IMR-90 (cell line): ENCODE measurements at places on chromosomes 7 and 10. TPM values are rescaled to one million over a fixed set of nuclear protein-coding genes. Genes with fewer than 3 reads are reported as not detected.

Gene FGL2
- 0.56 and 1.3 TPM in 2 replicates for total RNA-seq

Gene LRRN3
- total RNA-seq: 15.2 and 15.8 TPM in 2 replicates

Gene PSD
- 1.4 and 2.0 TPM in 2 replicates for total RNA-seq

Gene GOLGA7B
- total RNA-seq: not detected in 2 replicates

Gene INMT
- total RNA-seq: 1.7 and 2.2 TPM in 2 replicates

Gene FAM25C
- total RNA-seq: not detected in 2 replicates

Gene CPVL
- total RNA-seq: not detected in 2 replicates

Gene PAPOLB
- total RNA-seq: under 0.01 TPM in 2 replicates

Gene MKX
- total RNA-seq: 0.28 and 0.36 TPM in 2 replicates

Gene ZNF853
- total RNA-seq: 3.3 and 3.4 TPM in 2 replicates

Gene PIK3CG
- total RNA-seq: under 0.01 TPM in 2 replicates

DNA sequence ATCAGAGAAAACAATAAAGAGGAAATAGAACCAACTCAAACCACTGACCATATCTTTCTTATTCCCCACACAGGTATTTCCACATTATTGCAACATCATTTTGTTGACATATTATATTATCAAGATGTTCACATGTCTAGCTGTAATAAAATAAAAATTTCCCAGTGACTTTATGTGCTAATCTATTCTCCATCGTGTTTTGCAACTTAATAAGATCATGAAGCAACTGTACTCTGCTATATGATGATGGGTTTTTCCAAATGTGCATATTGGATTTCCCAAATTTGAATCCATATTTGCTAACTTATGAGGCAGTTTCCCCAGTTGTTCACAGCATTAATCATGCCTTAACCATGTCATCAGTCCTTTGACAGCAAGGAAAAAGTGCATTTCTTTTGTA is 127.8 kb downstream of the ITGB8 start:
- no peak overlapping the region for H3K27ac ChIP-seq
- no peak overlapping the region for H3K4me3 ChIP-seq
- H3K27me3 ChIP-seq: no peaks in the 10 kb centered on the region
- H3K4me1 ChIP-seq: no peaks in the 10 kb centered on the region

GRCh38 chr7:93558705-93559614 is 15.6 kb downstream of the CALCR start:
- no peak overlapping the region for H3K4me3 ChIP-seq
- DNase-seq: no peak
- H3K27me3 ChIP-seq: no peaks in the 10 kb centered on the region; the same call in 1 of the 2 replicates
- H3K4me1 ChIP-seq: no peaks in the 10 kb centered on the region
- H3K27ac ChIP-seq: no peak overlapping the region

DNA sequence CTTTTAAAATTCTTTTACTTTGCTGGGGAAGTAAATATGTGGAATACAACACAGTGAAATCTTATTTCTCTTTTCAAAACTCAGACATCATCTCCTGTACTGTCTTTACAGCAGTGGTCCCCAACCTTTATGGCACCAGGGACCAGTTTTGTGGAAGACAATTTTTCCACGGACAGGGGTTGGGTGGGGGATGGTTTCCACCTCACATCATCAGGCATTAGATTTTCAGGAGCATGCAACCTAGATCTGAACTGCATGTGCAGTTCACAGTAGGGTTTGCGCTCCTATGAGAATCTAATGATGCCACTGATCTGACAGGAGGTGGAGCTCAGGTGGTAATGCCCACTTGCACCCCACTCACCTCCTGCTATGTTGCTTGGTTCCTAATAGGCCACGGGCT is 12.2 kb downstream of the TMEM60 start:
- no peak overlapping the region for H3K4me3 ChIP-seq
- peaks cover 3% of the 10 kb centered on the region; the same call in 1 of the 2 replicates for H3K36me3 ChIP-seq
- no peak for DNase-seq
- H3K27me3 ChIP-seq: no peaks in the 10 kb centered on the region

GRCh38 chr10:133030781-133031180 is 56.9 kb upstream of the ADGRA1 start:
- H3K4me3 ChIP-seq: no peak overlapping the region
- H3K27ac ChIP-seq: no peak overlapping the region
- H3K27me3 ChIP-seq: peaks cover 9% of the 10 kb centered on the region
- no peaks in the 10 kb centered on the region for H3K4me1 ChIP-seq

DNA sequence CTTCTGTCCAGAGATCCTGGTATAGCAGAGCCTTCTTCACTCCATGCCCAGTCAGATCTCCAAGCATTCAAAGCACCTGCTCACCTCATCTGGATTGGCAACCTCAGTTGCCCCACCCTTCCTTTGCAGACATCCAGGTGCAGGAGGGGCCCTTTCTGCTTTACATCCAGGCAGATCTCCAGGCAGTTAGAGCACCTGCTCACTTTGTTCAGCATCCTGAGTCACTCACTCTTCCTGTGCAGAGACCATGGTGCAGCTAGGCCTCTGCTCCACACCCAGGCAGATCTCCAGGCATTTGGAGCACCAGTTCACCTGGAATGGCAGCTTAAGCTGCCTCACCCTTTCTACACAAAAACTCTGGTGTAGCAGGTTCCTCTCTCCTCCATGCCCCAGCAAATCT is 153.1 kb downstream of the CDK14 start:
- DNase-seq: no peak
- no peaks in the 10 kb centered on the region for H3K27me3 ChIP-seq
- H3K36me3 ChIP-seq: no peaks in the 10 kb centered on the region
- H3K4me1 ChIP-seq: no peaks in the 10 kb centered on the region; the same call in 1 of the 2 replicates

GRCh38 chr10:5046410-5046809 is 42.8 kb upstream of the AKR1C2 start:
- no peaks in the 10 kb centered on the region for H3K27me3 ChIP-seq
- H3K27ac ChIP-seq: no peak overlapping the region
- H3K4me3 ChIP-seq: no peak overlapping the region
- DNase-seq: no peak
- H3K36me3 ChIP-seq: no peaks in the 10 kb centered on the region
- H3K4me1 ChIP-seq: no peaks in the 10 kb centered on the region

DNA sequence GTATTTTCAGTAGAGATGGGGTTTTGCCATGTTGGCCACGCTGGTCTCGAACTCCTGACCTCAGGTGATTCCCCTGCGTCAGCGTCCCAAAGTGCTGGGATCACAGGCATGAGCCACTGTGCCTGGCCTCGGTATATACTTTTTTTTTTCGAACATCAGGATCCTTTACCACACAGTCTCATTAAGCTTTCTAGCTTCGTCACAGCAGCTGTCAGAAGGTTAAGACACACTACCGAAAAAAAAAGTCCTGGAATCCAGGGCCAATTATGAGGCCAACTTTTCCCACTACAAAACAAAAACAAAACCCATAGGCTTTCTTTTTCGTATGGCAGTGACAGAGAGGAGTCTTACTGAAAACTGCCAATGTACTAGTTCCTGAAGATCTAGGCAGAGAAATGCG is 30.7 kb downstream of the ZC3HC1 start:
- H3K4me3 ChIP-seq: no peak overlapping the region
- DNase-seq: no peak
- no peaks in the 10 kb centered on the region for H3K27me3 ChIP-seq
- H3K27ac ChIP-seq: no peak overlapping the region
- H3K36me3 ChIP-seq: peaks cover 36% of the 10 kb centered on the region

DNA sequence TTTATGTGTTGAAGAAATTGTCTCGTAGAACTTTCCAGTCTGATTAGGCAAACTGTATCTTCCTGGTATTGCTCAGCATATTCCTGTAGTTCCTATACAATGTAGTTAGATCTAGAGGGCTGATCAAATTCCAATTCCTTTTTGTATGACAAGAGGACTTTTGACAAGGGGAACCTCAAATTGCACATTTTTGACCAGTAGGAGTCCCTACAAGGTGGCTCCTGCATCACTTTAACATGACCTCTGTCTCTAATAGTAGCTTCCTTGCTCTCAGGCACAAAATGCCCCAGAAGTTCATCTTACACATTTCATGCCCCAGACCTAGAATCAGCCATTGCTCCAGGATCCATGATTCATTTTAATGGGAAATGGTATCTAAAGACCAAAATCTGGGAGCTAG is 18.7 kb downstream of the HERPUD2 start:
- DNase-seq: no peak
- H3K36me3 ChIP-seq: no peaks in the 10 kb centered on the region
- H3K4me3 ChIP-seq: no peak overlapping the region
- no peaks in the 10 kb centered on the region for H3K27me3 ChIP-seq

- no peaks in the 10 kb centered on the region for H3K36me3 ChIP-seq
- no peak overlapping the region for H3K27ac ChIP-seq
- H3K27me3 ChIP-seq: no peaks in the 10 kb centered on the region
- DNase-seq: no peak
Measured at GRCh38 chr10:74794531-74794930, 31.9 kb upstream of the KAT6B start.

GRCh38 chr10:69345402-69345801 is 67.1 kb downstream of the HK1 start:
- H3K27me3 ChIP-seq: no peaks in the 10 kb centered on the region
- DNase-seq: no peak
- H3K4me1 ChIP-seq: peaks cover 9% of the 10 kb centered on the region
- H3K36me3 ChIP-seq: peaks cover 20% of the 10 kb centered on the region

GRCh38 chr10:110260746-110261477 is 43.8 kb downstream of the SMNDC1 start:
- no peaks in the 10 kb centered on the region for H3K36me3 ChIP-seq
- H3K27ac ChIP-seq: no peak overlapping the region

DNA sequence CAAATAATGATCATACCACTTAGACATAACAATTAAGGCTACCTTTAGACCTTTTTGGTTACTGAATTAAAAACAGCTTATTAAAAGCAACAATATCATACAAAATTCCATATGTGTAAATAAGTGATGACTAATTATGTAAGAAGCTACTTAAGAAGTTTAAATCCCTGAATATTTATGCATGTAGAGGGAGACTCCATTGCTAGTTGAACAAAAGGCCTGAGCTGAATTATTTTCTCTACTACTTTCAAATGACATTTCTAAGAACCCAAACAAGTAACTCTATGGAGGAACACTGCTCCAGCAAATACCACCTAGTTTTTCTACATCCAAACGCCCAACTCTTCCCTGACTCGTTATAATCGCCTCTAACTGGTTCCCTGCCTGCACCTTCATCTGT is 31.5 kb downstream of the EPC1 start:
- peaks cover 3% of the 10 kb centered on the region for H3K36me3 ChIP-seq
- peaks cover 11% of the 10 kb centered on the region for H3K4me1 ChIP-seq
- H3K27ac ChIP-seq: no peak overlapping the region
- no peak overlapping the region for H3K4me3 ChIP-seq
- no peaks in the 10 kb centered on the region for H3K27me3 ChIP-seq
- DNase-seq: no peak

GRCh38 chr10:93216341-93216985 is 142.8 kb downstream of the CYP26A1 start:
- DNase-seq: no peak
- H3K4me1 ChIP-seq: no peaks in the 10 kb centered on the region
- peaks cover 21% of the 10 kb centered on the region for H3K27me3 ChIP-seq
- H3K4me3 ChIP-seq: no peak overlapping the region
- no peak overlapping the region for H3K27ac ChIP-seq

DNA sequence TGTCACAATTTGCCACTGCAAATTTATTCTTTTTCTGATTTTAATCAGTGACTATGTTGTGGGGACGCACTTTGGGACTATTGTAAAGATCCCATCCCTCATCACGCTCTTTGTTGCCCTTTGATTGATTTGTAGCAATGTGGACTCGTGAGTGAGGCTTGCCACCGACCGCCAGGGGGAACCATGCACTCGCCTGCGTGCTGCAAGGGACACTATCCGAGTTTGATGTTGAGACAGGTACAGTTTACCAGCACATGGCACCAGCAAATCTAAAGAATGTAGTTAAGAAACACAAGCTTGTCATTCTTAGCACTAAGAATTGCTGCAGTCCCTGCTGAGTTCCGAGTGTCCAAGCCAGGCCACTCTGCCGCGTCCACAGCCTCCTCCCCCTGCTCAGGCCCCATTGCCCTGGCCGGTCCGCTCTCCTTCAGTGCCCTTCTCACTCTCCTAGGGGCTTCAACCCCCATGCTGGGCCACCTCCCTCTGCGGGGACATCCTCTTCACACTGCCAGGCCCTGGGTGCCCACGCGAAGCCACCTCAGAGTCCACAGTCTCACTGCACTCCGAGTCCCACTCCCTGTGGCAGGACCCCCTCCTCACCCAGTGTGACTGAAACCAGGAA is 2.0 kb upstream of the SFTPA2 start:
- H3K27me3 ChIP-seq: peaks cover 12% of the 10 kb centered on the region
- peak; percentile 54 for DNase-seq
- H3K36me3 ChIP-seq: no peaks in the 10 kb centered on the region
- no peak overlapping the region for H3K4me3 ChIP-seq
- no peaks in the 10 kb centered on the region for H3K4me1 ChIP-seq
- no peak overlapping the region for H3K27ac ChIP-seq

GRCh38 chr7:29482056-29482455 is 81.6 kb upstream of the PRR15 start:
- no peak for DNase-seq
- H3K27ac ChIP-seq: no peak overlapping the region
- no peak overlapping the region for H3K4me3 ChIP-seq
- H3K36me3 ChIP-seq: no peaks in the 10 kb centered on the region
- peaks cover 10% of the 10 kb centered on the region; the same call in 1 of the 2 replicates for H3K27me3 ChIP-seq

DNA sequence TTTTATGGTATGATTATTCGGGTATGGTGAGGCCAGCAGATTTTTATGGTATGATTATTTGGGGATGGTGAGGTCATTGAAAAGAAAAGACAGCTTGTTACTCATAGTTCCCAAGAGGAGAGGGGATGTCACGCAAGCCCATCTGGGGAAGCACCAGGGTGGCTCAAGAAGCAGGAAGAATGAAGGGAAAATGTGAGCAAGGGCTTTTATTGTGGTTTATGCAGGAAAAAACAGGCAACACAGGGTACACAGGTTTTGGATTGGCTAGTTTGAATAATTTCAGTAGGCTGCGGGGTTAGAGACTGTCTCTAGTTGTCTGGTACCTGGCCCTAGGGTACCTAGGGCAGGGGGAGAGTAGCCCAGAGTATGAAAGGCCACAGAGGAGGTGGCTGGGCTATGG is 26.8 kb upstream of the DGKI start:
- no peak overlapping the region for H3K27ac ChIP-seq
- no peaks in the 10 kb centered on the region for H3K27me3 ChIP-seq
- DNase-seq: peak; percentile 74
- no peak overlapping the region for H3K4me3 ChIP-seq
- peaks cover 13% of the 10 kb centered on the region for H3K4me1 ChIP-seq
